Activated T-helper 17 cell treated with anti-CD3 and anti-CD28 coated beads, Interleukin-2, amount 50 U/mL, for 72 hours (primary cell): ENCODE measurements at places on chromosomes 12 and 14.

- H3K4me1 ChIP-seq = no peaks in the 10 kb centered on the region
- no peak overlapping the region for H3K4me3 ChIP-seq
- no peak for ATAC-seq
- H3K27me3 ChIP-seq = peaks cover 3% of the 10 kb centered on the region
Observed at GRCh38 chr12:8549381-8549780, 8.7 kb upstream of the CLEC4E start.

DNA sequence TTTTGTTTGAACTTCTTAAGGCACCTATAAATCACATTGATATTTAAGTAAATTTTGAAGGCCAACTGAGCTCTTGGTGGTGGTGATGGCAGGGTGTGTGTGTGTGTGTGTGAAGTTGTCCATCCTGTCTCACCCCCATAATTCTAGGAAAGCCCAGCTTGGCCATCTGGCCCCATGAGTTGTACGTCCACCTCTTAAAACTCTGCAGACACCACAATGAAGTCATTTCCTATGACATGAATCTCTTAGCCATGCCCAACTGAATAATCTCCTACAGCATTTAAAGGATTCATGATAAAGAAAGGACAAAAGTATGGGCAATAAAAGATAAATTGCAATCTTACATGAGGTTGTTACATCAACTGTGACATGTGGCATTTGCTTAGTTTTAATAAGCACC lies 123.4 kb downstream of the TTC7B start:
- H3K36me3 ChIP-seq = no peaks in the 10 kb centered on the region
- no peak overlapping the region for H3K27ac ChIP-seq
- ATAC-seq = no peak
- no peaks in the 10 kb centered on the region for H3K27me3 ChIP-seq
- no peak overlapping the region for H3K4me3 ChIP-seq

DNA sequence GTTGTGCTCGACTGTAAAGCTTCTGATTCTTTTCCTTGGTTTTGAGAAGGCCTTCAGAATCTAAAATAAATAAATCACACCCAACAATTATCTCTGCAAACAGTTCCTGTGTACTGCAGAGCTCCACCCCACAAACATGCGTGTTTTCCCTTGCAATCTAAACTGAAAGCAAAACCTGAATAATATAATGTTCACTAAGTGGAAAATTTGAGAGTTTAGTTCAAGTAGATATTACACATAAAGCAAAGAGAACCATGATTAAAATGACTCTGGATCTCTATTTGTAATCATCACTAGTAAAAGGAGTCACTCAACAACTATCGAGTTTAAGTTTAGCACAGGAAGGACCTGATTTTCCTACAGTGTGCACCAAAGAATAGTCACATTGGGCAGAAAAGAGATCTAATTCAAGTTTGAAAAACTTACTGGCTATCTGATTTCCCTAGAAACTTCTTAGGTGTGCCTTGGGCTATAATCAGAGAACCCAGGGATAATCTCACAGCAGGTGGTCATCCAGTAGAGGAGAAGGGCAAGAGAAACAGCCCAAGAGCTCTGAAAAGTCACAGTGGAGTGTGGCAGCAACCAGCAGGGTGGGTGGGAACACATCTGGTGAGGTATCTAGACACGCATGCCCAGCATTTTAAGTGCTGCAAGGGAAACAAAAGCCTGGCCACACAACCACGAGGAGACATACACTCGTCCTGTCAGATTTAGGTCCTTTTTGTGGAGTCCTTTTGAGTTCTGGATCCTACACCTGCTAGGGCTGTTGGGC lies 25.4 kb downstream of the ATG14 start:
- H3K27ac ChIP-seq = peak overlapping the region; percentile 96
- peaks cover 36% of the 10 kb centered on the region for H3K4me1 ChIP-seq
- peak; percentile 80 for ATAC-seq
- peaks cover 86% of the 10 kb centered on the region for H3K36me3 ChIP-seq

- H3K4me1 ChIP-seq = no peaks in the 10 kb centered on the region
- peaks cover 6% of the 10 kb centered on the region for H3K27me3 ChIP-seq
- no peak for ATAC-seq
- H3K27ac ChIP-seq = no peak overlapping the region
Observed at GRCh38 chr12:52772772-52773171, 4.4 kb downstream of the KRT76 start.

DNA sequence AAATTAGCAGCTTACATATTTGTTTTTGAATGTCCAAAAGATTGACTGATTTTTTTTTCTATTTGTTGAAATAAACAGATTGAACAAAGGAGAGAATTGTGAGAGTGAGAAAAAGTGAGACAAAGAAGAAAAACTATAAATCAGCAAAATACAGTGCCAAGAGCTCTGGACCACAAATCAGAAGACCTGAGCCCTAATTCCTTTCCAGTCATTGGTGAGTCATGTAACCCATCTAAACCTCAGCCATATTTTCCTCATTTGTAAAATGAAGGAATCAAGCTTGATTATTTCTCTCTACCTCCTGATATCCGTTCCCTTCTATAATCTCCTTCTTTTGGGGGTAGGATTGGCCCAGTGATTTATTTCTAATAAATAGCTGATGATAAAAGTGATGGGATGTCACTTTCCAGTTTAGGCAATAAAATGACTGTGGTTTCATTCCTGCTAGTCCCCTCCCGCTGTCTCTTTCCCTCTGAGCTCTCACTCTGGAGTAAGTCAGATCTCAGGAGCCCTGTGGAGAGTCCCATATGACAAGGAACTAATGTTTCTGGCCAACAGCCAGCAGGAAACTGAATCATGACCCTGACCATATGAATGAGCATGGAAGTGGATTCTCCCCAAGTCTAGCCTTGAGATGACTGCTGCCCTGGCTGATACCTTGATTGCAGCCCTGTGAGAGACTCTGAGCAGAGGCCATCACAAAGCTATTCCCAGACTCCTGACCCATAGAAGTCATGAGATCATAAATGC lies 218.9 kb downstream of the ACSS3 start:
- no peak overlapping the region for H3K27ac ChIP-seq
- H3K4me1 ChIP-seq = no peaks in the 10 kb centered on the region
- no peaks in the 10 kb centered on the region for H3K36me3 ChIP-seq
- no peaks in the 10 kb centered on the region for H3K27me3 ChIP-seq

GRCh38 chr14:85316701-85317410 lies 213.1 kb upstream of the FLRT2 start:
- no peak overlapping the region for H3K27ac ChIP-seq
- no peak overlapping the region for H3K4me3 ChIP-seq
- no peaks in the 10 kb centered on the region for H3K36me3 ChIP-seq
- no peak for ATAC-seq
- H3K27me3 ChIP-seq = no peaks in the 10 kb centered on the region
- no peaks in the 10 kb centered on the region for H3K4me1 ChIP-seq

DNA sequence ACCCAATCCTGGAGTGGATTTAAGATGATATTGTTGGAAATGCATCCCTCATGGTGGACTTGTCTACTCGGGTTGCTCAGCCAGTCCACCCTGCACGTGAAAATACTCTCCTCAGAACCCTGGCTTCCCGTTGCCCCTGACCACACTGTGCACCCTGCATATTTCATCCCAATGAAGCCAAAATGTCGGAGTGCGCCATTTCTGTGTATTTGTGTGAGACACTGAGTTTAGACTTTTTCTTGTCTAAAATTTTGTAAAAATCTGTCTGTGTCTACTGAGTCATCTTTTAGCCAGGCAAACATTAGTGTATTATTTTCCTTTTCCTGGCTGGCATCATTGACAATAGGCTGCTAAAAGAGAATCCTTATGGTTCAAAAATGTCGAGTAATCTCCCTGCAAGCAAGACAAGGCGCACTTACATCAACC lies 485 bp upstream of the PNMA1 start:
- H3K27ac ChIP-seq = peak overlapping the region; percentile 85
- no peaks in the 10 kb centered on the region for H3K27me3 ChIP-seq
- H3K4me1 ChIP-seq = peaks cover 10% of the 10 kb centered on the region
- no peak for ATAC-seq

- H3K27me3 ChIP-seq = peaks cover 51% of the 10 kb centered on the region
- H3K4me1 ChIP-seq = peaks cover 7% of the 10 kb centered on the region
- H3K27ac ChIP-seq = no peak overlapping the region
Observed at GRCh38 chr14:60661721-60662120, 12.4 kb upstream of the SIX1 start.

DNA sequence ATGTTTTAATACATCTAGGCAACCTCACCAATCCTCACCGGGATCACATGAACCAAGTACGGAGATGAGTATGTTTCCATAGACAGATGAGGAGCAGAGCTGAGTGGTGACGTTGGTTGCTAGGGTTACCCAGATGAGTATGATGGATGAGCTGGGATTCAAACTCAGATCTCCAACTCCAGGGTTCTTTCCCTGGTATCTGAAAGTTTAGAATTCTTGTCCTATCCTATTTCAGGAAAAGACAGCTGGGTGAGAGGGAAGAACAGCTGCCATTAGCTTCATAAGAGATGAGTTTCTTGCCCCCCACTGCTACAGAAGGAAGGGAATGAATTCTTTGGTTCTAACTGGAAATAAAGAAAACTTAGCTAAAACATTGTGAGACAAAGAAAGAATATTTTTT lies 728.9 kb upstream of the TBX3 start:
- H3K4me3 ChIP-seq = no peak overlapping the region
- no peaks in the 10 kb centered on the region for H3K36me3 ChIP-seq
- no peak overlapping the region for H3K27ac ChIP-seq
- H3K27me3 ChIP-seq = no peaks in the 10 kb centered on the region
- no peaks in the 10 kb centered on the region for H3K4me1 ChIP-seq

- peaks cover 44% of the 10 kb centered on the region for H3K36me3 ChIP-seq
- peak overlapping the region; percentile 95 for H3K4me3 ChIP-seq
- H3K4me1 ChIP-seq = no peaks in the 10 kb centered on the region
Observed at GRCh38 chr12:68806488-68807237, 1.3 kb upstream of the MDM2 start.

DNA sequence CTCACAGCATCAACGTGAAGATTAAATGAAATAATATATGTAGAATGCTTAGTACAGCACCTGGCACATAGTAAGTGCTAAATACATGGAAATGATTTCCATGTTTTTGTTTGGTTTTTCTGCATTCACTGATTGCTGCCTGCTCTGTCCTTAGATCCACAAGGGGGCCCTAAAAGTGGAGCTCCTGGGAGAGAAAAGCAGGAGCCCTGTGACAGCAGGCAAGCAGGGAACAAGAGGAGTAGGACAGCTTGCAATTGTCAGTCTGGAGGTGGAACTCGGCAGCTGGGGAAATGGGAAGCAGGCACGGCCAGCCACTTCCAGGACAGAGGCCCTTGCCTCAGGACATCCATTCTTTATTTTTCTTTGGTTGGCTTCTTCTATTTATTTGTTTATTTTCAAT lies 292.9 kb downstream of the BMP4 start:
- H3K27ac ChIP-seq = no peak overlapping the region
- no peaks in the 10 kb centered on the region for H3K27me3 ChIP-seq
- no peak overlapping the region for H3K4me3 ChIP-seq
- no peaks in the 10 kb centered on the region for H3K4me1 ChIP-seq
- no peaks in the 10 kb centered on the region for H3K36me3 ChIP-seq
- no peak for ATAC-seq

- no peak overlapping the region for H3K4me3 ChIP-seq
- no peak for ATAC-seq
- no peaks in the 10 kb centered on the region for H3K36me3 ChIP-seq
Observed at GRCh38 chr12:125159702-125160101, 94.5 kb downstream of the AACS start.

GRCh38 chr12:104637604-104638003 lies 180.9 kb downstream of the CHST11 start:
- peaks cover 6% of the 10 kb centered on the region for H3K36me3 ChIP-seq
- H3K27ac ChIP-seq = peak overlapping the region; percentile 53
- H3K4me1 ChIP-seq = peaks cover 26% of the 10 kb centered on the region
- no peaks in the 10 kb centered on the region for H3K27me3 ChIP-seq
- no peak for ATAC-seq

DNA sequence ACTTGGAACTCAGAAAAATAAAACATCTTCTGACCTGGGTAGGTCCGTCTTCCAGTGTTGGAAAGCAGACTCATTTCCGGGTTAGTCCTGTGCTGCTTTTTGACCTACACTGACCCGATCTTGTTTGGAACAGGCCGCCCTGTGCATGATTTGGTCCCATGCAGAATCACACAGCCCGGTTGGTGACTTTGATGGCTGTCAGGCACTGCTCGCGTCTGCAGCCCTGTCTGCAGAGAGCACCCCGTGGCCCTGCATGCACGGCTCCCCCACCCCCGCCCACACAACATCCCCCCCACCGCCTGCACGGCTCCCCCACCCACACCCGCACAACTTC lies 31.6 kb downstream of the PACS2 start:
- no peaks in the 10 kb centered on the region for H3K4me1 ChIP-seq
- no peaks in the 10 kb centered on the region for H3K27me3 ChIP-seq
- H3K27ac ChIP-seq = no peak overlapping the region
- H3K36me3 ChIP-seq = no peaks in the 10 kb centered on the region
- ATAC-seq = no peak
- no peak overlapping the region for H3K4me3 ChIP-seq

DNA sequence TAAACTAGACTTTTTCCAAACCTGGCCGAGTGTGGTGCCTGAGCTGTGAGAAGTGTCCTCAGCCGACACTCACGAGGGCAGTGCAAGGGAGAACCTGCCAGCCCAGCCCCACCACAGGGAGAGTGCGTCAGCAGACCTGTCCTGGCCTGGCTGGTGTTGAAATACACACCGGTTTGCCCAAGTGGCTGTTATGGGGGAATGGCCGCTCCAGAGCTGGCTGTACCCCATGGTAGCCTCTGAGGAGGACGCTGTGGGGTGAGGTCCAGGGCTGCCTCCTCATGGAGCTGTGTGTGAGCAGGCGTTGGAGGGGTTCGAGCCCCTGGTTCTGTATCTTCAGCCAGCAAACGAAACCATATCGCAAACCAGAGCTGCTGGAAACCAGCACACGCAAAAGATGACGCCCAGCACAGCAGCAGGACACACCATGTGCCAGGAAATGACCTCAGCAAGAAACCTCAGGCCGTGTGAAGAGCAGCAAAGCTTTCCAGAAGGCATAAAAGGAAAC lies 9.4 kb downstream of the ANKRD9 start:
- peak; percentile 68 for ATAC-seq
- H3K4me3 ChIP-seq = no peak overlapping the region
- peak overlapping the region; percentile 66 for H3K27ac ChIP-seq
- H3K36me3 ChIP-seq = no peaks in the 10 kb centered on the region
- H3K4me1 ChIP-seq = peaks cover 11% of the 10 kb centered on the region

GRCh38 chr12:46770501-46771183 lies 55.2 kb downstream of the SLC38A4 start:
- H3K36me3 ChIP-seq = no peaks in the 10 kb centered on the region
- no peak overlapping the region for H3K4me3 ChIP-seq
- no peak for ATAC-seq
- no peaks in the 10 kb centered on the region for H3K4me1 ChIP-seq
- no peak overlapping the region for H3K27ac ChIP-seq
- peaks cover 20% of the 10 kb centered on the region for H3K27me3 ChIP-seq

GRCh38 chr12:87849074-87849473 lies 180.1 kb downstream of the C12orf50 start:
- no peak overlapping the region for H3K4me3 ChIP-seq
- no peak overlapping the region for H3K27ac ChIP-seq
- H3K36me3 ChIP-seq = no peaks in the 10 kb centered on the region
- ATAC-seq = no peak
- H3K4me1 ChIP-seq = no peaks in the 10 kb centered on the region
- H3K27me3 ChIP-seq = peaks cover 4% of the 10 kb centered on the region

- ATAC-seq = peak; percentile 42
- no peaks in the 10 kb centered on the region for H3K36me3 ChIP-seq
- no peaks in the 10 kb centered on the region for H3K27me3 ChIP-seq
- H3K4me1 ChIP-seq = peaks cover 5% of the 10 kb centered on the region
- H3K27ac ChIP-seq = no peak overlapping the region
Observed at GRCh38 chr12:94545935-94546771, 86.5 kb upstream of the CEP83 start.
